ENCODE measurements at places on chromosomes 11 and 22.

GRCh38 chr11:105392556-105392955 lies 217.3 kb upstream of the GRIA4 start:
- peak; percentile 65 for DNase-seq

- no peak for DNase-seq
These were observed 47.3 kb upstream of the TSKU start for GRCh38 chr11:76735841-76736240.

DNA sequence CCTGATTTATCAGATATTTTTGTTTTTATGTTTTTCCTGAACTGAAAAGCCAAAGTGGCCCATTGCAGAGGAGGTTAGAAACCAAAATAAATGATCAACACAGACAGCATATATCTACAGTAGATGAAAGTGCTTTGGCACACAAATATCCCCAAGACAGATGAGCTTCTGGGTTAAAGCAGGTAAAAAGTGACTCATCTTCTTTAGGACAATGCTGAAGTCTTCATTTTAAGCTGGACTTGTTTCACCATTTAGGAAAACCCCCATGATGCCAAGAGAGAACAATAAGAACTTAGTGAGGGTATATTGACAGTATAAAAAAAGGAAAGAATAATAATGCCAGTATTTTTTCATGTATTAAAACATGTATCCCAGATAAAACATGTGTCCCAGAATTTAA lies 100.8 kb upstream of the OR9G4 start:
- DNase-seq = no peak

DNA sequence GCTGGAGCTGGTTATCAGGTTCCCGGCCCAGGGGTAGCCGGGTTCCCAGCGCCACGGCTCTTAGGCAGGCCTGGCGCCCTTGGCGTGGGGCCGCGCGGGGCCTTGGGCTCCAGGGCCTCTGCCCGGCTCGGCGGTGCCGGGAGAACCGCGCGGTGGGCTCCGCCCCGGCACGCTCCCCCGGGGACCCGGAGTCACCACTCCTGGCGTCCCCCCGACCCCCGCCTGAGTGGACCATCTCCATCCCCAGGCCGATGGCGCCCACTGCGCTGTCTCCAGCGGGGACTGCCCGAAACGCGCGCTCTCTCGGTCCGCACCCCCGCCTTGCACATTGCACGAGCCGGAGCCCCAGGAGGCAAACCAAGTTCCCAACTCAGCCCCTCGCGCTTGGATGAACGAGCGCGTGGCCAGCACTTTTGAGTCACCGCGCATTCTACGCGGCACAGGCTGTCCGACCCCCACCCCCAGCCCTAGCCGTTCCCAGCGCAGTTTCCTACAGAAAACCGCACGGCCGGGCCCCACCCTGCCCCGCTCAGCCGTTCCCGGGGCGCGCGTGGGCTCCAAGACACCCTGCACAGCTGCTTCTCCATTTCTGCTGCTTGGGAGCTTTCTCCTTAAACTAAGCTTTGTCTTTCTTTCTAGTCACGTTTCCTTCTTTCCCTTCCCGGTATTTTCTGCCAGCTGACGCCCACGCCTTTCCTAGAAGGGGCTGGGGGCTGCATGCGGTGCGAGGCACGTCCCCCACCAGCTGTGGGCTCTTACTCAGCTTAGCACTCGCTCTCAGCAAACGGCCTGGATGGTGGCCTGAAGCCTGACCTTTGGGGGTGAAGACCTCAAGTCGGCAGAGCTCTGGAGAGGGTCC lies 650 bp upstream of the CHID1 start:
- DNase-seq = peak; percentile 82

GRCh38 chr11:2754008-2754407 lies 54.2 kb upstream of the KCNQ1OT1 start:
- DNase-seq = no peak

- DNase-seq = no peak
These were observed 32.1 kb downstream of the APOL5 start for GRCh38 chr22:35749808-35750207.

DNA sequence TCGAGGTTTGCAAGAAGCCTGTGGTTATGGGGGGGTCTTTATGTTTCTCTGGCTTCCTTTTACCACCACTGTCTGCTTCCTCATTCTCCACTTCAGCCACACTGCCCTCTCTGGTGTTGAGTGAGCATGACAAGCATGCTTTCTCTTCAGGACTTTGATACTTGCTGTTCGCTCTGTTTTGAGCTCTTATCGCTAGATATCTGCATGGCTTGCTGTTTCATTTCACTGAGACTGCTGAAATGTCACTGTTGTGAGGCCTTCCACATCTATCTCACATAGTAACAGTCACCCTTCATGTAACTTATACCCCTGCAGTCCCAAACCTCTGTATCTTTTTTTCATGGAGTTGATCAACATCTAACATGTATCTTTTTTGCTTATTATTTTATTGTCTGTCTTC lies 59.8 kb downstream of the TMEM135 start:
- peak; percentile 44 for DNase-seq

DNA sequence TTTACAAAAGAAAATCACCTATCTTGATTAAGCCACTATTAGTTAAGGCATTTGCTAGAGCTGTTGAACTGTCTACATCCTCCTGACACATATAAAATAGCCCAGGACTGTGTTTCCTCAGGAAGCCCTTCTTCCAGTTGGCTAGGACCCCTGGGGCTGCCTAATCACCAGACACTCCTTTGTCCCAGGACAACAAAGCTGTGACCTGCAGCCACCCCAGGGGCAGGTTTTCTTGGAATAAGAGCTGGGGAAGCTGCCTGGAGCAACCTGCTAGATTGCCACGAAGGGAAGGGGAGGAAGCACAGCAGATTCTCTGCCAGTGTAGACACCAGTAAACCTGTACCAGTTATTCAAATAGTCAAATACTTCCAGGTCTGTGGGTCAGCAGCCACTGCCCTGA lies 17.6 kb downstream of the CHST1 start:
- DNase-seq = no peak

DNA sequence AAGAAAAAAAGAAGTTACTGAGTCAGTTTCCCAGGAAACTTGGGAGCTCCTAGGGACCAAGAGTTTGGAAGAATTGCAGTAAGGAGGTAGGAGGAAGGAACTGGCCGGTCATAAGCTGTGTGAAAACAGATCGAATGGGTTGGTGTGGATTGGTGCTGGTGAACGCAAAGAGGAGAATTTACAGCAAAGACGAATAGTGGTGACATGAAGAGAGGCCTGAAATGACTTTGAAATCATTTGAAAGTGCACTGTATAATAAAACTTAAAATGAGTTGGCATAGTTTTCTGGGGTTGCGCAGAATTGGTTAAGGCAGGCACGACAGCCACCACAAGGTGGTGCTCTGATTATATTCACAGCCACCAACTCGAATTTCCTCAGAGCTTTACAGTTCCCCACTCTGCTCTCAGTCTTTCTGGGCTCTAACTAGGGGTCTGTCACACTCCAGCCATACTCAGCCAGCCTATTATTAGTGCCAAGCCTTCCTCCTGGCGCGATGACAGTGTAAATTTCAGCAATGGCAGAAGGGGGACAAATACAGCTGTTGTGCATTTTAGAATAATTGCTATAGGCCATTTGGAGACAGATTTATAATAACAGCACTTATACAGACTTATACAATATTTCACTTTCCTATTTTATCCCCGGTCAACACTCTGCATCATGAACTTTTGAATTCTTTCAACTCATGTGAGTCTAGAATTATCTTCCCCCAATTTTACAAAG lies 8.3 kb upstream of the HTR3B start:
- peak; percentile 32 for DNase-seq

DNA sequence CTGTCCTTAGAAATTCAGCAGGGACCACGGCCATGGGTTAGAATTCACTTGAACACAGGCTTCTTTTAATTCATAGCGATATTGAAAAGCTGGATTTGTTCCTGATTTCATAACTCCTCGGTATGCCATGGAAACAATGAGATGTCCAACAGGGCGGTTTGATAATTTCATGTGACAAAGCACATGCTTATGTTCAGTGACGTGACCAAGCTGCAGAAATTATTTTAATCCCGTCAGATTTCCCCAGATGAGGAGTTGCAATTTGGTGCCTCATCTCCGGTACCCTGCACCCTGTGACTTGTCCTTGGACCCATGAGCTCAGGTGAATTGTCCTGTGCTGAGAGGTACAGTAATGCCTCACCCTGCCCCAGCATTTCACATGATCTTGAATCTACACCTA lies 81.7 kb downstream of the C11orf91 start:
- no peak for DNase-seq

DNA sequence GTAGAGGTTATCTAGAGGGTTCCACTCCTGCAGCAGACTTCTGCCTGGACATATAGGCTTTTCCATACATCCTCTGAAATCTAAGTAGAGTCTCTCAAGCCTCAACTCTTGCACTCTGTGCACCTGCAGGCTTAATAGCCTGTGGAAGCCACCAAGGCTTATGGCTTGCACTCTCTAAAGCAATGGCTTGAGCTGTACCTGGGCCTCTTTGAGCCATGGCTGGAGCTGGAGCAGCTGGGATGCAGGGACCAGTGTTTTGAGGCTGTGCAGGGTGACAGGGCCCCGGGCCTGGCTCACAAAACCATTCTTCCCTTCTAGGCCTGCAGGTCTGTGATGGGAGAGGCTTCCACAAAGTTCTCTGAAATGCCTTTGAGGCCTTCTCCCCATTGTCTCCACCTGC lies 2.9 kb upstream of the NXPE4 start:
- DNase-seq = no peak

DNA sequence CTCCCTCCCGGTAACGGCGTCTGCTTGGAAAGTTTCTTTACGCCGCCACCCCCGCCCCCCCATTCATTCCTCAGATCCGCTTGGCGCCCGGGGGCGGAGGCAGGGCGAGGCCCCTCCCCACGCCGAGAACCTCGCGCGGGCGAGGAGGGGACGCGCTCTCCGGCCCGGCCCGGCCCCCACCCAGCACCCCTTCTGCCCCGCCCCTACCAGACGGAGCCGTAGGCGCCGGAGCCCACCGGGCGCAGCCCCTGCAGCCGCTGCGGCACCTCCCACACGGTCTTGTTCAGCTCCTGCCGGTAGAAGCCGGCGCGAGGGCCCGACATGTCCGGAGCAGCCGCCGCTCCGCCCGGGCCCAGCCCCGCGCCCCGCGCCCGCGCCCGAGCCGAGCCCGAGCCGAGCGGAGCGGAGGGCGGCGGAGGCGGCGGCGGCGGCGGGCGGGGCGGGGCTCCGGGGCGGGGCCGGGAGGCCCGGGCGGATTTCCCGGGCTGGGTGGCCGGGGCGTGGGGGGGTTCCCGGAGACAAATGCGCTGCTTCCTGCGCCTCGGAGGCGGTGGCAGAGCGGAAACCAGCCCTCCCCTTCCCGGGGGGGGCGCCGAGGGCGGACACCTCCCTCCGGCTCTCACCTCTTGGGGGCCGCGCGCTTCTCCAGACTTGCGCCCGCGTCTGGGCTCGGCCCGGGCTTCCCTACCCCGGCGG lies at the start of gene MAPK11:
TSS of gene MAPK11 (minus strand) at position 411 of the 696 bp plus-strand sequence. CDS start at position 323, 88 bp downstream.
- DNase-seq = peak; percentile 71

GRCh38 chr11:120089036-120090001 lies 48.6 kb downstream of the TRIM29 start:
- DNase-seq = no peak

GRCh38 chr11:45150943-45151342 lies 4.5 kb downstream of the PRDM11 start:
- DNase-seq = no peak

DNA sequence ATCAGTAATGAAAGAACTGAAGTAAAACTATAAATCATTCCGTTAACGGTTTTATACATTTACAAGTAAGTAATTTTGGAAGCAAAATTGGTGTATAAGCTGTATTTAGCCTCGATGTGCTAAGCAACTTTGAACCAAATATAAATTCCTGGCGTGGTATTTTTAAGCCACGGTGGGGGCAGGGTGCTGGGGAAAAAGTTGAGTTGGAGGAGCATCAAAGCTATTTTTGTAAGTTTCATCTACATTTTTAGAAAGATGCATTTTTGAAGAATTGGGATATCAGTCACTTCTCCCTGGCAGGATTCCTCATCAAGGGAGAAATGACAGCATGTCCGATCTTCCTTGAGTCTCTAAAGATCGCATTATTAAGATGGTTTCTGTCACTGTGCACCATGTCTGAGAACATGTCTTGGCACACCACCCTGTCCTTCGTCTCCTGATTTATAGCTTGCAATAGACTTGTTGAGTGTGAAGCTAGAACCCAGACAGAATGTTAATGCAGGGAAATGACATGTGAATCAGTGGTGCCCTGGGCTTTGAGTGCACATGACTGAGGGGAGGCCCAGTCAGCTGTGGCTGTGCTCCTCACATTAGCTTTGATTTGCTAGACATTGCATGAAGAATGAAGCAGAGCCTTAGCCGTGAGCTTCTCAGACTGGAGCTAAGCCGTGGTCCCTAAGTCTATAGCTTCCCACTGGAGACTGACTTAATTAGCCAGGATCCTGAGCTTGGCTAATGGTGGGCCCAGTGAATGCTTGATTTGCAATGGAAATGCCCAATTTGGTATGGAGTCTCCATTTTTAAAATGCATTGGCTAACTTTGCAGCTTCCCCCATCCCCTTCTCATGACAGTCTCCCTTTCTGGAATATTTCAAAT lies 127.0 kb downstream of the COMMD9 start:
- no peak for DNase-seq

DNA sequence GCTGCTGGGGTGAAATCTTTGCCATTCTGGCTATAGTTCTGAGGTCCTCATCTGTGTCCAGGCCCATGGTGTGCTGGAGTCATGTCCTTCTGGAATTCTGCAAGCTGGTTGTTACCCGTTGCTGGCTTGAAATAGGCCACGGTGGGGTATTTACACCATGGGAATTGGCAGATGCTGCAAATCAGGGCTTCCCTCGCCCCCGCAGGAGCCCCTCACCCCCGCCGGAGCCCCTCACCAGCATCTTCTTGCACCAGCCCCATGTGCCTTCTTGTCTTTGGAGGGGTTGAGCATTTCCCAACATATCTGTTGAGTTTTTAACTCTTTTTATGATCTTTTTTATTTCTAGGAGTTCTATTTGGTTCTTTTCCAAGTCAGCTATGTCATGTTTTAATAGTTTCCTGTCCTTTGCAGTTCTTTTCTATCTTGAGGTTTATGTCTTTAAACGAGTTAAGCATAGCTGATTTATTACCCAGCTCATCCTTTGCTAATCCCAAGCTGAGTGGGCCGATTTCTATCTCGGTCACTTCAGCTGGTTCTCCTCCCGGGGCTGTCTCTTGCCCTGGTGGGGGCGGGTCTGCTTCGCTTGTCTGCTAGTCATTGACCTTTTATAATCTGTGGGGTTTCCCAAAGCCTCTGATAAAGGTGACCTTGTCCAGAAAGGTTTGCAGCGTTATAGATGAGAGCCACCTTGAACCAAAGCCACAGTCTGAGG lies 17.6 kb downstream of the ANO1 start:
- no peak for DNase-seq

DNA sequence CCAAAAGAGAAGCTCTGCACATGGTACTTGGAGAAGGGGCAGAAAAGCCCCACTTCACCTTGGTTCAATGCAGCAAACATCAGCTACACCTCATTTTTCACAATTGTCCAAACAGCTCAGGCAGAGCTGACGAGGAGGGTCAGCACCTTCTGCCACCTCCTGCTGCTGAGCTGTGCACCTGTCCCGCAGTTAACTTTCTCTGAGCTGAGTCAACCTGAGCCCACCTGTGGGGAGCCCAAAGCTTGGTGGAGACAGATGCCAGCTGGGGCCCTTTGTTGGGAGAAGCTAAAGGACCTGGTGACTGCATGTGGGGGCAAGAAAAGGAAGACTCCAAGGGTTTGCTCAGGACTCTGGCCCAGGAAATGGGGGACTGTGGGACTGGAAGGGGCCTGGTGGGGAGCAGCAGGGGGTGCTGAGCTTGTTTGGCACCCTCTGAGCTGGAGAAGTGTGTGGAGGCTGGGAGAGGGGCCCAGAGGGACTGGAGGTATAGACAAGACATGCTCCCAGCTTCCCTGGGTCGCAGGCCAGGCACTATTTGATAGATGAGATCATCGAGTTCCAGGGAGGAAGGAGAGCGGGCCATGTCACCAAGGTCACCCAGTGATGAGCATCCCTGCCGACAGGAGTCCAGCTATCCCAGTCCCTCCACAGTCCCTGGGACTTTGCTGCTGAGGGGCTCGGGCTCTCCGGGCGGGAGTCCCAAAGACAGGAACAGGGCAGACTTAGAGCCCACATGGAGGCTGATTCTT lies 53.5 kb downstream of the KCNJ4 start:
- no peak for DNase-seq
